ENCODE measurements at places on chromosomes 5 and 9.

DNA sequence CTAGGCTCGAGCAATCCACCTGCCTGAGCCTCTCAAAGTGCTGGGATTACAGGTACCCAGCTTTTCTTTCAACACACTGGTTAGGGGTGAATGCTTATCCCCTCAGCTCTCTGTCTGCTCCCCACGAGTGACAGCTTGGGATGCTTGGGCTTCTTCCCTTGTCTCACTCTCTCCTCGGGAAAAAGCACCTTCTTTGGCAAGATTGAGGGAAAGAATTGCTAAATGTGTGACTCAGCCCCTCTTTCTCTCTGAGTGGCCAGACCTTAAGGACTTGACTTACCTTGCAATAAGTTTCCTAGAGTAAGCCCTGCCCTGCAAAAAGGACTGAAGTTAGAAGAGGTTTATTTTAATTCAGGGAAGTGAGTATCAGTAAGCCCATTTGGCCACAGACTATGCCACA is 68.1 kb upstream of the ERBIN start:
- DNase-seq, result no peak

DNA sequence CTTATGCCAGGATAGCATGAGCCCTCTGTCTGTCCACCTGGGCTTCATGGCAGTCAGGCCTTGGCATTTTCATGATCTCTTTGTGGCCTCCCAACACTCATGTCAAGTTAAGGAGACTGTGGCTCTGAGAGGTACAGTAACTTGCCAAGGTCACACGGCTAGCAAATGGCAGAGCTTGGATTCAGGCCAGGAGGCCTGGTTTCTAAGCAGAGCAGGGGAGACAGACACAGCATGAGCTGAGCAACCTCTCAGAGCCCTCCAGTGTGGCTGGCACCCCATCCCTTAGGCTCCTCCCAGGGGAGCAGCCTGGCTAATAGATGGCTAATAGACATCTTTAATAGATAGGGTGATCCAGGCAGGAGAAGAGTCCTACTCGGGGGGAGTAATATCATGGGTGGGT is 4.1 kb downstream of the SYNPO start:
- no peak for DNase-seq

GRCh38 chr9:117745598-117745997 is 41.4 kb downstream of the TLR4 start:
- no peak for DNase-seq

DNA sequence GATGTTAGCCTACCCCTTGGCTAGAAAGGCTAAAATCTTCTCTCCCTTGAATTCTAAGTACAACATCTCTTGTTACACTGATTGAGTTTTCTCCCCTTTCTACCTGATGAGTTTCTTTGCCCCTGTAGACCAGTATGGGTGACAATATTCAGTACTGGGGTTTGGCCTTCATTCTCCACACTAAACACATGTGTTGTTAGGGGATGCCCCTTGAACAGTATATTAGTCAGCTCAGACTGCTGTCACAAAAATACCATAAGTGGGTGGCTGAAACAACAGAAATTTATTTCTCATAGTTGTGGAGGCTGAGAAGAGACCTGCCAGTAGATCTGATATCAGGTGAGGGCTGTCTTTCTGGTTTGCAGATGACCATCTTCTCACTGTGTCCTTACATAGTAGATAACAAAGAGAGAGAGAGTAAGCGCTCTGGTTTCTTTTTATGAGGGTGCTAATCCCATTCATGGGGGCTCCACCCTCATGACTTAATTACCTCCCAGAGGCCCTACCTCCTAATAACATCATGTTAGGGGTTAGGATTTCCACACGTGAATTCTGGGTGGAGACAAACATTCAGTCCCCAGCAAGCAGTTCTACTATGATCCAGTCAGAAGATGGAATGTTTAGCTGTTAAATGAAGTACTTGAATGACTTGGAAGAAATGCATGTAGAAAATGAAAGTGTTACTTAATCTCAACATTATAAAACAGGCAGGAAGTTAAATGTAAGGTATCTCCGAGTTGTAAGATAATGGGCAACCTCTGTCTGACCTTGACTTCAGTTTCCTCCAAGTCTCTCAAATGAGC is 17.5 kb downstream of the VLDLR start:
- no peak for DNase-seq

GRCh38 chr9:111149018-111149759 is 110.9 kb upstream of the LPAR1 start:
- DNase-seq, result no peak

- DNase-seq, result no peak
Measured at GRCh38 chr9:92406477-92406876, 2.1 kb upstream of the OGN start.

DNA sequence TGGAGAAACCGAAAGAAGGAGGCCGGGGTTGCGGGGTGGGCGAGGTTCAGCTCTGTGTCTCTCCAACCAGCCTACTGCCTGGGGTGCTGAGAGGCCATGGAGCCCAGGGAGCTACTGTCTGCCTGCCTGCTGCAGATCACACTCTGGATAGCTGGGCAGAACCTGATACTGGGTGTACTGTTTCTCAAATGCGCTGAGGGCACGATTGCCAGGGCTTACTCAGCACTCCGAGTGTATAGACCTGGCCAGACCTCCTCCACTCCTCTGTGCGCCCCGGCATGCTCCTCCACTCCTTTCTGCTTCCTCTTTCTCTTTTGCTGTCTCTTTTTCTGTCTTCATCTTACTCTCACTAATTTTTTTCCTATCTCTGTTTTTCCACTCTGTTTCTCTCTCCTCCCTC is 215.1 kb downstream of the PAPPA start:
- no peak for DNase-seq

DNA sequence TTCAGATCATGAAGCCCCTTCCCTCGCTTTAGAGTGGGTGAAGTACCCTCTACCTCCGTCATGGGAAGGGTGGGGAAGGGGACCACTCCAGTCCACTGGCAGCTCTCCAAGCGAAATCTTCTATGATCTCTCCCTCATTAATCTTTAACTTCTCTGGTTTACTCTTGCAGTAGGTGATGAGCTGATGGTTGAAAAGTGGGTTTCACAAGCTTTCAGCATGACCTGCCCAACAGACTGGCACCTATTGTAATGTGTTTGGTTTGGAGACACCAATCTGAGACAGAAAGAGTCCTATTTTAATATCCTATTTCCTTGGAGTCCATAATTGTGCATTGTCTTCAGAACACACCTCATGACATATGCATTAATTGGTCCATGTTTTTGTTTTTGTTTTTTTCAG is 70.8 kb upstream of the TGFBR1 start:
- no peak for DNase-seq

GRCh38 chr9:95224376-95225019 is 93.0 kb downstream of the FANCC start:
- no peak for DNase-seq

GRCh38 chr5:72018143-72018803 is 89.0 kb upstream of the MAP1B start:
- no peak for DNase-seq

GRCh38 chr5:167294882-167295680 is 996.4 kb upstream of the WWC1 start:
- DNase-seq, result no peak

- DNase-seq, result peak; percentile 83
Measured at GRCh38 chr5:127958421-127959011, 125.0 kb upstream of the SLC12A2 start.

DNA sequence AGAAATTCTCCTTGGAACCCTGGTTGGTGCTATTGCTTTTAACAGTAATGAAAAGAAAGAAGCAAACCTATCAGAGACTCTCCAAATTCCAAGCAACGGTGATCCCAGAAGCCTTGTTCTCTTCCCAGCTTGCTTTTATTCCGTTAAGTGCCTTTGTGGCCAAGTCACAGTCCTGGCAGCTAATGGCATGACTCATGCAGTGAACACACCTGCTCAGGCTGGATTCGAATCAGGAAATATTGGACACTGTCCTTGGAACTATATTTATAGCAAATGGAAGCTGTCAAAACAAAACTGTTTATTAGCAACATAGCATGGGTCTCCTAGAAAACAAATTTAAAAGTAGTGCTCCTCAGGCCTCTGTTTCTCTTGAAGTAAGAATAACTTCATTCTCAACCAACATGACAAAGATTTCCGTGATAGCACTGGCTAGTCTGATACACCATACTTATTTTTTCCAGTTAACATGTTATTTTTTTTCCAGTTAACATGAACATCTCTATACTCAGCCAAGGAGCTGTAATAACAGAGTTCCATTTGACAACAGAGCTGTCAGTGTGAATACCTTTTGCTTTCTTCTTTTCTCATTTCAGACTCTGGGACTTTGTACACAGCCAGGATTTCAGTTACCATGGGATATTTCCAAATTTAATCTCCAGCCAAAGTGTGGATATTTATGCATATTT is 502.4 kb downstream of the GADD45G start:
- no peak for DNase-seq

GRCh38 chr5:175325681-175326080 is 118.3 kb downstream of the DRD1 start:
- DNase-seq, result no peak

- no peak for DNase-seq
Measured at GRCh38 chr9:4167728-4168127, 132.1 kb downstream of the GLIS3 start.

GRCh38 chr5:172111852-172112225 is 76.2 kb downstream of the STK10 start:
- DNase-seq, result no peak

GRCh38 chr5:150801117-150801927 is 22.8 kb downstream of the SMIM3 start:
- DNase-seq, result no peak

DNA sequence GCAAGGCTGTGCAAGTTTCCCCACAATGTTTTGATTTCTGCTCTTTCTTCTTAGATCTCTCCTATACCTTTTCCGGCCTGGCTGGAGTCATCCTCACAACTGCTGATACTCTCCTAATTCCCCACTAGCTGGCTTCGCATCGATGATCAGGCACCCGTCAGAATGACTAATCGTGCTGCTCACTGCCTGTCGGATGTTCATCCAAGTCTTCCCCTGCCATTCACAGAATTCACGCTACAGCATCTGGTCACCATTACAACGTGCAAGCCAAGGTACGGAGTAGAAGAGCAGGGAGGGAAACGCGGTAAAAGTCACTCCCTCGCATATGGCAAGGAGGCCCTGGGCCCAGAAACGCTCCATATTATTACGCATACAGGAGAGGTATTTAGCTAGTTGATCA is 35.1 kb downstream of the CDH10 start:
- DNase-seq, result no peak

DNA sequence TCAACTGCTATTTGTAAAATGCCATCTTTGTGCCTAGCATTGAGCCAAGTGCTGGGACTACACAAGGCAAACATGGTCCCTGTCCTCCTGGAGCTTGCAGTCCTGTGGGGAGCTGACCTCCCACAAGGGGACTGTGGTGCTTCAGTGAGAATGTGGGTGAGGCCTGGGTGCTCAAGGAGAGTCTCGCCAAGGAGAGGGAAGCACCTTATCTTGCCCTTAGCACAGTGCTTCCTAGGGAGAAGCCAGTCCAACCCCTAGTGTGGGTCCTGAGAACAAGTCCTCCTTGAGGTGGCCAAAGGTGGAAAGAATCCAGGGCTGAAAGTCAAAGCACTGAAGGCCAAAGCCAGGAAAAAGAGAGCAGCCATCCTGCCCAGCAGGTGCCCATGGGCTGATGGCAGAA is 31.1 kb upstream of the MVB12B start:
- DNase-seq, result no peak

DNA sequence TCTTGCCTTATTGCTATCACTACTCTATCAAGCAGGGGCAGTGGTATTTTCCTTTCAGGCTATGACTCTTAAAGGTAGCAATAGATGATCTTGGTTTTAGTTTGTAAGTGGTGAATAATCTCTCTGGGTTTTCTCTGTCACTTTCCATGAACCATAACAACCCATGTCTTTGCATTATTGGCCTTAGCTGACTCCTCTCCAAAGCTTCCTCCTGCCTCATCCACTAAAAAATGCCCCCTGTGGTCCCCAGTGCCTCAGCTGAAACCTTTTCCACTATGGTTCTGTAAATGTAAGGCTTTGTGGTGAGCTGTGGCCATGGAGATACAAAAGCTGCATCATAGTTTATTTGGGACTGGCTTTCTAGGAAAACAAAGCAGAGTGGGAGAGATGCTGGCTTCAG is 128.8 kb downstream of the GPBP1 start:
- no peak for DNase-seq

DNA sequence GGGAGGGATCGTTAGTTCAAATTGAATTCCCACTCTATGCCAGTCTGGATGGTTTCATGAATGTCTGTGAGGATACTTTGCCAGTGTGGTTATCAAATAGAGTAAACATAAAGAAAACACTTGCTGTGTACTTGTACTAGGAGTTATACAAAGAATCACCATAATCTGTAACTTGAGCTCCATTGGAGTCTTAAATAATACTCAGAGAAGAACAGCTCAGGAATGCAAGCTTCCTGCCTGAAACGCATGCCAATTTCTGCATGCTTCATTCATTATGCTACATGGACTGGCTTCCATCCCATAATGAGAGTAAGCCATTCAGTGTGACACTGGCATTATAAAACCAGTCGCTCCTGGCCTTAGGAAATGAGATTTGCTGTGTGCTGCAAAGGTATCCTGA is 351.4 kb downstream of the SEMA5A start:
- DNase-seq, result no peak

DNA sequence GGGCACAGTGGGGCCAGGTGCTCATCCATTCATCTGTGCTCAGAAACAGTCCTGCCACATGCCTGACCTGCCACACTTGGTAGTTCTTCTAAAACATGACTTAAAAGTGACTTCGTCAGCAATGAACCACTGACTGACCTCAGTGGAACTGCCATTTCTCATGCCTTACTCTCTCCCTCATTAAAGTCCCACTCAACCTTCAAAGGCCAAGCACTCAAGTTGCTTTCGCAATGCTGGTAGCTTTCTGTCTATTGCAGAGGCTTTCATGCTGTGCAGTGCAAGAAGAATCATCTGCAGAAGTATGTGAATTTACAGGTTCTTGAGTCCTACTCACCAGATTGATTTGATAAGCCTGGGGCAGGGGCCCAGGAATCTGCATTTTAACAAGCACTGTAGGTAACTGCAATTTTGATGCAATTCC is 23.9 kb downstream of the B4GALT1 start:
- no peak for DNase-seq

GRCh38 chr5:1772634-1773033 is 27.0 kb downstream of the MRPL36 start:
- no peak for DNase-seq

GRCh38 chr5:123879071-123879470 is 367.1 kb downstream of the CSNK1G3 start:
- DNase-seq, result no peak

GRCh38 chr5:102628441-102629175 is 126.5 kb upstream of the PAM start:
- no peak for DNase-seq

- DNase-seq, result no peak
Measured at GRCh38 chr5:92778261-92778660, 802.8 kb downstream of the NR2F1-AS1 start.

GRCh38 chr5:156147944-156148285 is 179.0 kb upstream of the SGCD start:
- no peak for DNase-seq

GRCh38 chr5:16104961-16105360 is 74.6 kb downstream of the MARCHF11 start:
- DNase-seq, result no peak
